Activated CD8-positive, alpha-beta T cell treated with anti-CD3 and anti-CD28 coated beads for 36 hours (primary cell): ENCODE measurements at places on chromosomes 6 and 20. TPM values are rescaled to one million over a fixed set of nuclear protein-coding genes. Genes with fewer than 3 reads are reported as not detected.

DNA sequence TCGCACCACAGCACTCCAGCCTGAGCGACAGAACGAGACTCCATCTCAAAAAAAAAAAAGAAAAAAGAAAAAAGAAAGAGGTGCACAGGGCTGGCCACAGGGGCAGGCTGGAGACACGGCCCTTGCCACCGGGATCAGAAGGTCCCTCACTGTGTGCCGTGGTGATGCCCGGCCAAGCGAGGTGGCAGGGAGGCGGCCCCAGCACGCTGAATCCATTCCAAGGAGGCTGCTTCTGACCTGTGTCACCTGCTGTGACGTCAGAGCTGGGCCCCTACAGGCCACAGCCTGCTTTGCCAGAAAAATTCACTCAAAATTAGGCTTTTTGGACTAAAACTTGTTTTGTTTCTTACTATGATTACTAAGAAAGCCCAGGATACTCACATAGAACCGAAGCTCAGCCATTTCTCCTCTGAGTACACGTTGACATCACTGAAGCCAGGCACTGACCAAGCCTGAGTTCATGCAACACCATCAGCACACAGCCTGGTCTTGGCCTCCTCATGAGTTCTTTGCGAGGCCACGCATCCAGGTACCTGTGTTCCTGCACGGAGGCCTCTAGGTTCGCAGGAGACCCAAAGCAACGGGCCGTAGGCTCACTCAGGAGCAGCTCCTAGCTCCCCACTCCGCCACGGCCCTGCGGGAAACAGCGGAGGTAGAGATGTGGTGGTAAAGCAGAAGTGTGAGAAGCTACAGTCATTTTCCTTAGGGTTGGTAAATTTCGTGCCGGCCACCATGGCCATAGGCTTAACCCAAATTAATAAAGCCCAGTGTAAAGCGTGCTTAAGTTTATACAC, 67.8 kb downstream of the THBS2 start:
- H3K27ac ChIP-seq = no peak overlapping the region
- H3K4me1 ChIP-seq = peaks cover 8% of the 10 kb centered on the region
- no peaks in the 10 kb centered on the region for H3K36me3 ChIP-seq
- DNase-seq = no peak
- no peak overlapping the region for H3K4me3 ChIP-seq

- no peaks in the 10 kb centered on the region for H3K4me1 ChIP-seq
- no peak overlapping the region for H3K4me3 ChIP-seq
- no peaks in the 10 kb centered on the region for H3K36me3 ChIP-seq
- peak; percentile 15 for DNase-seq
- H3K27me3 ChIP-seq = no peaks in the 10 kb centered on the region
- H3K27ac ChIP-seq = no peak overlapping the region
These were observed 44.8 kb downstream of the RIPOR3 start for GRCh38 chr20:50646483-50646996.

DNA sequence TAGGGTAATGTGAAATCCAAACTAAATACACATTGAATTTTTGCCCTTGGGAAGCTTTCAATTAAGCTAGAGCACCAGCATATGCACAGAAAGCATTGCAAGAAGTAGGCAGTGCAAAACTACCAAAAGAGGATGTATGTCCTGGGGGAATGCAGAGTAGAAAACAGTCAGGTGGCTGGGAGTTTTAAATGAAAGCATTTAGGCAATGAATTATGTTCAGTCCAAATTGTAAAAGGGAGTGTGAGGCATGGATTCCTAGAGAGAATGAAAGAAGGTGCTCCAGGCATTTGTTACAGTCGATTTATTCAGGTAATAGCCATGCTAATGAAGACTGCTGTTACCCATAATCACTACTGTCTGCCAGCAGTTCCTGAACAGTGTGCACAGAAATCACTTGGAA, 604.1 kb upstream of the POU3F2 start:
- H3K36me3 ChIP-seq = no peaks in the 10 kb centered on the region
- no peaks in the 10 kb centered on the region for H3K4me1 ChIP-seq

- peaks cover 6% of the 10 kb centered on the region for H3K27me3 ChIP-seq
- peaks cover 4% of the 10 kb centered on the region for H3K36me3 ChIP-seq
- H3K4me3 ChIP-seq = no peak overlapping the region
- no peaks in the 10 kb centered on the region for H3K4me1 ChIP-seq
- no peak overlapping the region for H3K27ac ChIP-seq
These were observed 82.5 kb upstream of the GTSF1L start for GRCh38 chr20:43809206-43809819.

GRCh38 chr20:31863296-31864085, 6.8 kb downstream of the DUSP15 start:
- H3K4me3 ChIP-seq = no peak overlapping the region
- H3K27me3 ChIP-seq = peaks cover 21% of the 10 kb centered on the region
- DNase-seq = no peak
- peaks cover 4% of the 10 kb centered on the region for H3K4me1 ChIP-seq
- no peak overlapping the region for H3K27ac ChIP-seq
- no peaks in the 10 kb centered on the region for H3K36me3 ChIP-seq

DNA sequence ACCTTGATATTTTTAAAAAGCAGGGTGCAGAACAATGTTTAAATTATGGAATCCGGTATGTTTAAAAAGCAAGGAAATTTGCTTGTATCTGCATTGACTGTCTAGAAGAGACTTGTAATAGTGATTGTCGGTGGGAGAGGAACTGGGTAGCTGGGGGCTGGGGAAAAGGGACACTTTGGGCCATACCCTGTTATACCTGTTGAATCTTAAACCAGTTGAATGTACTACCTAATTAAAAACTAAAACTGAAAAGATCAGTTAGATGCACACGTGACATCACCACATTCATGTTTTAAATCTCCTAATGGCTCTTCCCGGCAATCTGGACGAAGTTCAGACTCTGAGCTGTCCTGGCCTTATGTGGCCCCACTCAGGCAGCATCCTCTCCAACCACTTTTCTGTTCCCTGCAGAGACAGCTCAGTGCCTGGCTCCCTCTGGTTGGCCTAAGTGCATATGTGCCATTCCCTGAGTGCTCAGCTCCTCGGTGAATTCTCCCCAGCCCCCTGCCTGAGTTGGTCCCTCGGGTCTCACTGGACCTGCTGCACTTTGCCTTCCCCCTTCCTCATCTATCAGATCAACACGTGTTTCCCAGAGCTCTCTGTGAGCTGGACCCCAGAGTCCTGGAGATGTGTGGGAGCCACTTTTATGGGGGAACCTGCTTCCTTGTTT, 36.3 kb downstream of the SLC52A3 start:
- no peak overlapping the region for H3K4me3 ChIP-seq
- DNase-seq = no peak
- H3K36me3 ChIP-seq = no peaks in the 10 kb centered on the region
- no peak overlapping the region for H3K27ac ChIP-seq
- peaks cover 24% of the 10 kb centered on the region for H3K27me3 ChIP-seq

DNA sequence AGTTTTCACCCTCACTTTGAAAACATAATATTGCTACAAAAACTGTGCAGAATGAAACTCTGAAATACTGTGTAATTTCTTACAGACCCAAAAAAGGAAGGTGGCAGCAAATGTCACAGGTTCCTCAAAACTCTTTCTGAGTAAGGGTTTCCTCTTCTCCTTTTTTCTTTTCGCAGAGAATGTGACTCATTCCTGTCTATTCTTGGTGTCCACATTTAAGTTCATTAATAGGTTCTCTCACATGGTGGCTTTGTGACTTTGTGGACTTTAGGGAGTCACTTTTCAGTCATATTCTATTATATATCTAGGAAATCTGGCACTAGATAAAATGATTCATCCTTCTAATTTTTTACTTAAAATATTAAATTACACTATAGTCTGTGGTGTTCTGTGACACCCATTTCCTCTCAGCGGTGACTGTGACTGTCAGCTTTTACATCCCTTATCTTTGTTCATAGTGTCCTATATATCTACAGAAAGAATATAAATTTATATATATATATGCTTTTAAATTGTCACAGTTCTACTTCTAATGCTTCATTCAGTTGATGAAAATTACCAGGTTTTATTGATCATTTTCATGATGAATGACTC, 126.8 kb upstream of the HCRTR2 start:
- no peaks in the 10 kb centered on the region for H3K4me1 ChIP-seq
- no peak overlapping the region for H3K27ac ChIP-seq
- H3K27me3 ChIP-seq = no peaks in the 10 kb centered on the region
- DNase-seq = no peak
- H3K36me3 ChIP-seq = no peaks in the 10 kb centered on the region

- H3K27me3 ChIP-seq = no peaks in the 10 kb centered on the region
- H3K36me3 ChIP-seq = peaks cover 17% of the 10 kb centered on the region
- peaks cover 22% of the 10 kb centered on the region for H3K4me1 ChIP-seq
- DNase-seq = peak; percentile 57
These were observed 3.2 kb downstream of the ACTR5 start for GRCh38 chr20:38751360-38751976.

- H3K4me1 ChIP-seq = peaks cover 19% of the 10 kb centered on the region
- DNase-seq = no peak
- H3K27me3 ChIP-seq = no peaks in the 10 kb centered on the region
- H3K4me3 ChIP-seq = peak overlapping the region; percentile 93
- peaks cover 33% of the 10 kb centered on the region for H3K36me3 ChIP-seq
These were observed 469 bp downstream of the STX16 start for GRCh38 chr20:58651559-58651945.

DNA sequence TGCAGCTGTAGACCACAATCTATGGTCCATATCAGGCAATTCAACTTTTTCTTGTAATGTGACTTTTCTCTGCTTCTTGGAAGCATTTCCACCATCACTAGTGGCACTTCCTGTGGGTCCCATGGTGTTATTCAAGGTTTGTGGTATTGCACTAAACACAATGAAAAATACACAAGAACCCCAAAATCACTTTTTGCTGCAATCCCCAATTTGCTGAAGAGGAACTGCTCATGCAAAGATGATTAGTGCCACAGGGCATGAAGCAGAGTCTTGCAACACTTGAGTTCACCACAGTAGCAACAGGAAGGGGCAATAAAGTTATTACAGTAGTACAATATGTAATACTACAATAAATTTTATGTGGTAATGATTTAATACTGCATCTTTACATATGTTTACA, 16.8 kb upstream of the TAAR1 start:
- H3K4me3 ChIP-seq = no peak overlapping the region
- H3K27me3 ChIP-seq = peaks cover 9% of the 10 kb centered on the region
- peaks cover 4% of the 10 kb centered on the region for H3K4me1 ChIP-seq
- H3K27ac ChIP-seq = no peak overlapping the region
- no peaks in the 10 kb centered on the region for H3K36me3 ChIP-seq

DNA sequence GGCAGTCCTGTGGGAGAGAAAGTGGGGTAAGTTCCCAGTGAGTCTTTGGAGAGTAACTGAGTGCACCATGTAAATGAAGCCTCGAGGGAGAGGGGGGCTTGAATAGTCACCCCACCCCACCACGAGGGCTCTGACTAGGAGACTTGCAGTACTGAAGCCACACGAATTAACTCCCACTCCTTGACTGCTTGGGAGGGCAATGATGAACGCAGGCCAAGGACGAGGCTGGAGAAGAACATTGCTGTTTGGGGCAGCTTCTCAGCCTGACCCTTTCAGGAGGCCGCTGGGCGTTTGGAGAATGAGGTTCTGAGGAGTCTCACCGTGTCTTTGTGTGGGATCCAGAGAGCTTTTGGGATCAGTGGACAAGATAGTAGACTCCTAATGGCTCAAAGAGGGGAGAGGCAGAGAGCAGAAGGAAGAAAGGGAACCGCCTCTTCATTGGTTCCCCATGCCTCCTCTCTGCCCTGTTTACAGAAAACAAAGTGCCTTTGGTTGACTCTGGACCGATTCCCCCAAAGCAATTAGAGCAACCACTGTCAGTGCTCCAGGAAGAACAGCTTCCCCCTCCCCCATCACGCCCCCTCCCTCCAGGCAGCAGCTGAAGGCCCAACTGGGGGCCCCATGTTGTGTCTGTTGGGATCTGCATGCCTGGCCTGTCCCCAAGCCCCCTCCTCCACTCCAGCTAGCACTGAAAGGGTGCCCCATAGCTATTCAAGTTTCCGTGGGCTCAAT, 41.7 kb upstream of the CDKN1A start:
- no peaks in the 10 kb centered on the region for H3K4me1 ChIP-seq
- no peaks in the 10 kb centered on the region for H3K36me3 ChIP-seq
- DNase-seq = no peak

DNA sequence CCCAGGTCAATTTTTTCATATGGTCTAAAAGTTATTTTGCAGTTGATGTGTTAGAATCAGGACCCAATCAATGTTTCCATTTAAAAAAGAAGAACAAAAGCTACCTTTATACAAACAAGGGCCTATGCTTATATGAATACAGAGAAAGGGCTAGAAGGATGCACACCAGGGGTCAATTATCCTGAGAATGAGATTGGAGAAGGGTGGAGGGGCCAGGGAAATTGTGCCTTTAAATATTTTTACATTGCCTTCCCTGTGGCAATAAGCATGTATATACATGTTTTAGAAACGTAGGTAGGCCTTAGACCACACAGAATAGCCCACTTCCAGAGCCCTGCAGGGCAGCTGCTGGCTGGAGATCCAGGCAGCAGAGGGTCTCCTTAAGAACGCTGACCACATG, 12.7 kb downstream of the EXOC2 start:
- H3K4me3 ChIP-seq = no peak overlapping the region
- H3K27ac ChIP-seq = no peak overlapping the region
- peaks cover 53% of the 10 kb centered on the region for H3K4me1 ChIP-seq
- H3K36me3 ChIP-seq = peaks cover 11% of the 10 kb centered on the region
- no peaks in the 10 kb centered on the region for H3K27me3 ChIP-seq

DNA sequence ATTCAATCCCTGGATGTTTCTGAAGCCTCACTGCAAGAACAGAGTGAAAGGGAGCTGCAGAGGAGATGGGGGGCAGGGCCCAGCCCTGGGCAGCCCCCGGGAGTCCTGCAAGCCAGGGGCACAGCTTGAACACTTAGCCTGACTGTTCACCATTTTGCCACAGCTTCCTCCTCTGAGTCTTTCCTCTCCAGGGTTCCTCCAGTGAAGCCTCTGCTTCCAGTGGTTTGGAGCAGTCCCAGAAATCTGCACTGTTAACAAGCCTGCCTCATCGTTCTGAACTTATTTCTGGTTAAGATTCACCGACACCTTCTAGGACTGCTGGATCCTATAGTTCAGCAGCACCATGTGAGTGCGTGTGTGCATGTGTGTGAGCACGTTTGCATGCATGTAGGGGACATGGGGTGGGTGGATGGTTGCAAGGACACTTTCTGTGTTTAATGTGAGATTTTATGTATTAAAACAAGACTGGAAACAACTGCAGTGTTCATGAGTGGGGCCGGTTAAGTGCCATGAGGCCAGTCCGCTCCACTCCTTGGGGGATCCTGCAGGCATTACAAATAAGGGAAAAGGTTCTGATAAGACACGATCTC, 24.6 kb downstream of the CEBPB start:
- H3K27ac ChIP-seq = no peak overlapping the region
- DNase-seq = no peak
- H3K36me3 ChIP-seq = no peaks in the 10 kb centered on the region
- H3K27me3 ChIP-seq = peaks cover 10% of the 10 kb centered on the region
- H3K4me1 ChIP-seq = peaks cover 6% of the 10 kb centered on the region

GRCh38 chr6:40912158-40912946, 126.7 kb downstream of the UNC5CL start:
- peak; percentile 70 for DNase-seq
- H3K27me3 ChIP-seq = peaks cover 7% of the 10 kb centered on the region
- H3K36me3 ChIP-seq = no peaks in the 10 kb centered on the region
- no peaks in the 10 kb centered on the region for H3K4me1 ChIP-seq
- H3K27ac ChIP-seq = no peak overlapping the region

GRCh38 chr6:146027586-146028251, 1.1 kb upstream of the GRM1 start:
- no peak for DNase-seq
- no peak overlapping the region for H3K4me3 ChIP-seq
- H3K36me3 ChIP-seq = no peaks in the 10 kb centered on the region
- H3K4me1 ChIP-seq = peaks cover 6% of the 10 kb centered on the region

GRCh38 chr20:62376112-62377063, 9.3 kb upstream of the LAMA5 start:
- no peak overlapping the region for H3K4me3 ChIP-seq
- no peaks in the 10 kb centered on the region for H3K4me1 ChIP-seq
- DNase-seq = no peak
- H3K36me3 ChIP-seq = no peaks in the 10 kb centered on the region
- H3K27ac ChIP-seq = no peak overlapping the region

CASS4 gene
- 3.7 TPM for total RNA-seq

KCNK5 gene
- 25.0 TPM for total RNA-seq

PXDC1 gene
- total RNA-seq = 0.29 TPM

TMC2 gene
- total RNA-seq = not detected

COL11A2 gene
- 1.4 TPM for total RNA-seq

C20orf144 gene
- total RNA-seq = 0.29 TPM

SERPINB6 gene
- 53.8 TPM for total RNA-seq
